ENCODE measurements at places on chromosomes 1 and 21.

DNA sequence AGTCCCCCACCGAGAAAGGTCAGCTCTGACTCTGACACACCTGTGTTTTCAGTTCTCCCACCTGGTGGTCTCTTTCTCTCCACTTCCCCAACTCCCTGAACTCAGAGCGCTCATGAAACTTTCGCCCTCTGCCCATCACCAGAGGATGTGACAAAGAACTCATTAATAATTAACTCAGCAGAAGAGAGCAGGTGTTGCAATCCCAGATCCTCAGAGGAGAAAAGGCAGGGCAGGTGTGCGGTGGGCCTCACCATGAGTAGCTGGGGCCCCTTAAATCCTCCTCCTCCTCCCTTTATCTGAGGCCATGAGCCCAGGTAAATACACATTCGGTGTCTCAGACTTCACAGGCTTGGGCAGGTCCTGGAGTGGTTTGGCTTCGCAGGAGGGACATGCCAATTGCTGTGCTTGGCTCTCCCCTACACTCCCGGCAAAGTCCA lies 1.7 kb upstream of the LAMB3 start:
- DNase-seq = no peak

GRCh38 chr1:62991152-62991551 lies 207.2 kb downstream of the ATG4C start:
- DNase-seq = no peak

DNA sequence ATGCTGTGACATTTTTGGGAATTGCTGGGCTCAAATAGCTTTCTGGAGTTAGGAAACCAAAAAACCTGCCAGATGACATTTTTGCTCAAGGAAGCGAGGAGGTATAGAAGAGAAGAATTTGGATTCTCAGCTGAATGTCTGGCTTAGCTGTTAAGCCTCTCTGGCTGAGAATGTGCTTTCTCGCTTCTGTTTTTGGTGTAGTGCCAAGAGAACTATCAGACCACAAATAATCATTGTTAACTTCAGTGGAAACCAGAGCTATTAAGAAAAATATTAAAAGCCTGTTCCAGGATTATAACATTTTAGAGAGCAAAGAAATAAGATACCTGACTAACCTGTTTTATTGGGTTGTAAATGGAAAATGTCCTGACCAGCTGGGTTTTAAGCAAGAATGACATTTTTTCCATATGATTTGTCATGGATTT lies 39.5 kb upstream of the DIPK1A start:
- no peak for DNase-seq

GRCh38 chr1:27603309-27603680 lies 649 bp downstream of the AHDC1 start:
- DNase-seq = no peak

- DNase-seq = no peak
Observed at GRCh38 chr21:44848821-44849521, 24.5 kb downstream of the PTTG1IP start.

GRCh38 chr1:82225421-82226185 lies 424.9 kb downstream of the ADGRL2 start:
- no peak for DNase-seq

DNA sequence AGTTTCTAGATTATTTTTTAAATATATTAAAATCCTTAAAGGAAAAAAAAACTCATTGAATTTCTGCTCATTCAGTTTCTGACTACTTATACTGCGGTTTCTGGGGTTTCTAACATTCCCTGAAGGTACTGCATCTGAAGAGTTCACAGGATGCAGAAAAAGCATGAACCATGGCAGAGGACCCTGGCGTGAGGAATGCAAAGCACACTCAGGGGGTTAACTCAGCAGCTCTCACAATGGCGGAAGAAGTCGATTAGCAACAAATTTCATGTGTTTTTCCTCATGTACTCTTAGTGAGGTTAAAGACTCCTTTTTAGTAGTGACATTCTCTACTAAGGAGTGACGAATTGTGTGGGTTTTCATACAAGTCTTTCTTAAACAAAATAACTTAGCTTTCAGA lies 975.6 kb downstream of the NCAM2 start:
- no peak for DNase-seq

DNA sequence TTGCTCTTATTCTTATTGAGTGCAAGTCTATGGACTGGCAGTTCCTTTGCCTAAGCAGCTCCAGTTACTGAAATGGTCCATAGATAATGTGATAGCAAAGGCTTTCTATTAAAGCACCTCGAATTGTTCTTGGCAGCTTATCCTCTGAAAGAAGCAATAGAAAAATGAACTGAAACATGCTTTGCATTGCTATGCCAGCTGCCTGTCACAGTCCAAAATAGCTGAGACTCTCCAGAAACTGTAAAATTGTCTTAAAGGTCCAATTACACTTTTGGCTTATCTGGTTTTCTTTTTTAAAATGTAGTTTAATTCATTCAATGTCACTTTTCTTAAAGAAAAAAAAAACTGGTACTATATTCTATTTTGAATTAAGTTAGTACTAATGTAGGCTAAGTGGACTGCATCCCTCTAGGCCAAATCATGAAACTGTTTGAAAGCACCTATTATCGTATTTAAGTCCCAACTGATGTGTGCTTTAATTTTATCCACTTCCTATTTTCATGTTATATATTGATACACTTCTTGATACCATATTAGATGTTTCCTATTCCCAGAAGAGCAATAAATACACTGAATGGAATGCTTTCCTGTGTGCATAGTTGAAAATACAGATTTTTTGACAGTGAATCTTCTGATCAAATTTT lies 208.0 kb upstream of the DEPDC1 start:
- no peak for DNase-seq

DNA sequence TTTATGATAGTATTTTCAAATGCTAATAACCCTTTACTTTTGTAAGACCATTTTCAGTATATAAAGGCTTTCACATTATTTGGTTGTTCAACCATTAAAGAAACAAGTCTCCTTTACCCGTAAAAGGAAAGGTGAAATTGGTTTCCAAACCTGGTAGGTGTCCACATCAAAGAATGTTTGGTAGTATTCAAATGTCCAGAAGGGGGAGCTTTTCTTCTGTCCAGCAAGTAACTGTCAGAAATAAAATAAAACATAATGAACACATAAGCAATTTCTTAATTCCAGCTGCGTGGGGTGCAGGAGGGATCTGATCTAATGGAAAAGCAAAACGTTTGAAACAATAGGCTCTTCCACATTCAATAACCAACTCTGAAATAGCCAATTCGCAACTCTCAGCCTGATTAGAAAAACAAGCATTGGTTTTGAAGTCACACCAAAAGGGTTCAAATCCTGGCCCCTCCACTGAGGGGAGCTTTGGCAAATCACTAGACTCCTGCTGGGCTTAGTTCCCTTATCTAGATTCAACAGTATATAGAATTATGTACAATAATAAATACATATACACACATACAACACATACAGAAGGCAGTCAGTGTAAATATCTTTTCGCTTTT lies 11.0 kb downstream of the YIPF1 start:
- DNase-seq = no peak

DNA sequence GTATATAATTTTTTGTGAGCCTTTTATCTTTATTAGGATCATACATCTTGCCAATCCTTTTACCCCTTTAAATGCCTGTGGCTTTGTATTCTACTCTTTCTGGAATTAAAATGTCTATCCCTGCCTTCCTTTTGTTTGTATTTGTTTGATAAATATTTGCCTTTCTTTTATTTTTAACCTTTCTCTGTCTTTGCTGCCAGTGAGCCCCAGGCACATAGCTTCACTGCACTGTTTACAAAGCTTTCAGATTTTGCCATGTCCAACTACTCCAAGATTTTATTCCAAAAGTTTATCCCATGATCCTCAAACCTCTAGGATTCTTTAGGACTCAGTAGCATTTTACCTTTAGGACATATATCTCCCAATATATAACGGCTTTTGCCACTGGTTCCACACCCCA lies 281.2 kb downstream of the PAPPA2 start:
- DNase-seq = no peak

DNA sequence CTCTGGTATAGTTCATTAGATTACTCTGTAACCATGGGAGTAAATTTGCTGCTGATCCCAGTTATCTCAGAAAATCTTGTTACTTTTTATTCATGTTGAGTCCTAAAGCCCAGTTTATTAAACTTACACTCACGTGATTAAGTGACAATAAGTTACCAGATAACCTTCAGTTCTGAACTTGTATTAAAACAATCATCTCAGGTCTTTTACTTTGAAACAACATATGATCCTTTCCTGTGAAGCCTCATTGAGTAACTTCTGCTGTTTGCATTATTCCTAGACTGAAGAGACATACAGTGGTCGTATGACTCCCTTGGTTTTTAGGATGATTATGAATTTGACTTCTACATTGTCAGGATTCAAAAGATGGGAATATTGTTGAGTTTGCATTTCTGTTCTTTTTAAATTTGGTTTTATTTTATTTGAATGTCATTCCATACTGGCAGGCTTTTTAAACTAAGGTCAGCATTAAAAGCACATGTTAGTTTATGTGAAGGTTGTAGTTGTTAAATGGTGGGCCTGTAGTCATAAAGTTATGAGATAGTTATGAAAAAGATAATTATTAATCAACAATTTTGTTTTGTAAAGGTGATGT lies 117.9 kb downstream of the CD247 start:
- DNase-seq = no peak
